ENCODE measurements at places on chromosomes 12 and 14.
A peak's percentile ranks its signal among the peaks of the same experiment; 100 is the strongest.

- no peak for DNase-seq
Observed at GRCh38 chr14:49688701-49689030, 652 bp upstream of the POLE2 start.

- DNase-seq: no peak
Observed at GRCh38 chr12:62732861-62733427, 202.0 kb downstream of the PPM1H start.

DNA sequence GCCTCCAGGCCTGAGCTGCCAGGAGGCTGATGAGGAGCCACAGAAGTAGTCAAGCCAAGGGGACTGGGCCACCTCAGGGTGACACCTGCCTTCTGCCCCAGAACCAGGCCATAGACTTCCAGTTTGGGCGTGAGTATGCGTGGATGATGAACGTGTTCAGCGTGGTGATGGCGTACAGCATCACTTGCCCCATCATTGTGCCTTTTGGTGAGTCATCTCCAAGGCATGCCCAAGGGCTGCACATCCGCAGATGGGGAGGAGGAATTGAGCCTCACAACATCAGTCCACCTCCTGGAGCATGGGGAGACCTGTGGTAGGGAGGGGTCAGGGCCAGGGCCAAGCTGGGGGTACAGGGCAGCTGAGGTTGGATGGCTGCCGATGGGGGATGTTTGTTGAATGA is 22.3 kb downstream of the NGB start:
- DNase-seq: no peak

GRCh38 chr12:93376436-93377251 is 1.1 kb upstream of the NUDT4 start:
- no peak for DNase-seq

DNA sequence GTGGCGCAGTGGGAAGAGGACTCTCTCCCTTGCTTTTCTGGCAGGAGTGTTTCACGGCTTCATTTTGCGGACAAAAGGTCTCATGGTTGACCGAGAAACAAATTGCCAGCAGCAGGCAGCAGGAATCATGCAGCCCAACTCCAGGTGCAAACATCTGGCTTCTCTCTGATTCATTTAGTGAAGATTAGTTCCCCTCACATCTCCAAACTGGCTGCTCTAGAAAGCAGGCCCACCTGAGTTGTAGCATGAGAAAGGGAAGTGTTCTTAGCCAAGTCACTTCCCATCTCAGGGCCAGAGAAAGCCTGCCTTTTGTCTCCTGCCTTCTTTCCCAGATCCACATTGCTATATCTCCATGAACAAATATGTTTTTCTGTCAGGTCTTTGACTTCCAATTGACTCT is 120.8 kb upstream of the CCDC196 start:
- DNase-seq: no peak

- no peak for DNase-seq
Observed at GRCh38 chr12:89210277-89210676, 142.0 kb downstream of the DUSP6 start.

GRCh38 chr12:123645878-123646277 is 12.2 kb downstream of the GTF2H3 start:
- DNase-seq: no peak

DNA sequence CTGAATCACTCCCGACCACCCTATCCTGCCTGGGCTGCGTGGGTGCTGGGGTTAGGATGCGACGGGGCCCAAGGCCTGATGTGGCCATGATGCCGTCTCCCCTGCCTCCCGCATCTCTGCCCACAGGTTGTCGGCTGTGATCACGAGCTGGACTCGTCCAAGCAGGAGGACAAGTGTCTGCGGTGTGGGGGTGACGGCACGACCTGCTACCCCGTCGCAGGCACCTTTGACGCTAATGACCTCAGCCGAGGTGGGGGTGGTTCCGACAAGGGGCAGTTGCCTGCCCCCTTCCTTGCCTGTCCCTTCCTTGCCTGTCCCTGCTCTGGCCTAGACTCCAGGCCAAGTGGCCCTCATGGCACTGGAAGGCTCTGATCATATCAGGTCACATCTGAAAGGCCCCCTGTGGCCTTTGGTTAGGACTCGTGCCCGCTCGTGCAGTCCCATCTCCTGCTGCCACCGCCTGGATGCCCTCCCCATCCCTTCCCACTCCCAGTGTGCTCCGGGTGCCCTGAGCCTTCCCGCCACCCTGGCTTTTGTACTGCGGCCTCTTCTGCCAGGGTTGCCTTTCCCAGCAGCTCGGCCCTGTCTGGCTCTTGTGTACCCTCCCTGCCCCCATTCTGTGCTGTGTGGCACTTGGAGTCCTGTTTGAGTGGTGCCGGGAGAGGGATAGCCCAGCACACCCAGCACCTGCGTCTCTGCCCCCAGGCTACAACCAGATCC is 13.6 kb downstream of the PAPLN start:
- no peak for DNase-seq

GRCh38 chr12:123164222-123164621 is 13.3 kb upstream of the PITPNM2 start:
- no peak for DNase-seq

DNA sequence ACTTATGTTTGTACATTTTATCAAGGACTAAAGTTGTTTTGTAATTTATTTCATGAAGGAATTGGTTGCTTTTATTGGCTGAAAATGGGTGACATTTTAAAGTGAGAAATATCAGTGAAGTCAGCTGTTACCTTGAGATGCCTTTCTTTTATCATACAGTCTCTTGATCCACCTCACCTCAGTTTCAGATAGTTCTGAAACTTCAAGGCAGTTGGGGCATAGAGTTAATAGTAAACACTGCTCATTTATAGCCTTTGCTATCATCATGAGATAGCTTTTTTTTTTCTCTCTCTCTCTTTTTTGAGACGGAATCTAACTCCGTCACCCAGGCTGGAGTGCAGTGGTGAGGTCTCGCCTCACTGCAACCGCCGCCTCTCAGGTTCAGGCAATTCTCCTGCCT is 76.7 kb downstream of the MON2 start:
- no peak for DNase-seq

DNA sequence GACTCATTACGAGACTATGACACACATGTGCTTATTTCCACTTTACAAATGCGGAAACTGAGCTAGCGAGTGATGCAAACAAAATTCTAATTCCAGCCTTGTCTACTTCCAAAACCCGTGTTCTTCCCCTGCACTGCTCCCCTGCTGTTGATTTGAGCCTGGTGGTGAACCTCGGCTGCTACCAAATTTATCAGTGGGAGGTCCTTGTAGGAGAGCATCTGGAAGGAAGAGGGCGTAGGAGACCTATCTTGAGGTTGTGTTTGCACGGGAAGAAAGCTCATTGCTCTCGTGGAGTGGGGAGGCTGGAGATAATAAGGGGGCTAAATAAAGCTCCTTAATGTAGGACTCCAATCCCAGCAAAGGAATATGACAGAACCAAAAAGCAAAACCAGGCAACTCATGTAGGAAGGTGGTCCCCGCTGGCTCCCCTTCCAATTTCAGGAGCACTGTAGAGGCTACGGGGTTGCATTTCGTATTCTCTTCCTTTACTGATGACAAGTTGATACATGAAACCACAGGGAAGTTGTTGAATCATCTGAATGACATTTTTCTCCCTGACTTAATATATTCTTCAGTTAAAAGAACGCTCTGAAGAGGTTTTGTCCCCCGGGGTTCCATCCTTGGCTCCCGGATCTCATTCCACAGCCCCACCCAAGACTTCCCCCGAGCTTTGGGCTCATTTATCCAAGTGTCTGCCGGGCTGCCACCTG is 52.6 kb downstream of the FZD10 start:
- no peak for DNase-seq

- DNase-seq: no peak
Observed at GRCh38 chr12:68109444-68110217, 49.9 kb downstream of the IFNG start.

GRCh38 chr12:75747572-75748021 is 236.2 kb upstream of the KRR1 start:
- no peak for DNase-seq

GRCh38 chr14:103543721-103544387 is 14.9 kb downstream of the TRMT61A start:
- DNase-seq: no peak

GRCh38 chr12:66217342-66217917 is 28.4 kb downstream of the IRAK3 start:
- no peak for DNase-seq

DNA sequence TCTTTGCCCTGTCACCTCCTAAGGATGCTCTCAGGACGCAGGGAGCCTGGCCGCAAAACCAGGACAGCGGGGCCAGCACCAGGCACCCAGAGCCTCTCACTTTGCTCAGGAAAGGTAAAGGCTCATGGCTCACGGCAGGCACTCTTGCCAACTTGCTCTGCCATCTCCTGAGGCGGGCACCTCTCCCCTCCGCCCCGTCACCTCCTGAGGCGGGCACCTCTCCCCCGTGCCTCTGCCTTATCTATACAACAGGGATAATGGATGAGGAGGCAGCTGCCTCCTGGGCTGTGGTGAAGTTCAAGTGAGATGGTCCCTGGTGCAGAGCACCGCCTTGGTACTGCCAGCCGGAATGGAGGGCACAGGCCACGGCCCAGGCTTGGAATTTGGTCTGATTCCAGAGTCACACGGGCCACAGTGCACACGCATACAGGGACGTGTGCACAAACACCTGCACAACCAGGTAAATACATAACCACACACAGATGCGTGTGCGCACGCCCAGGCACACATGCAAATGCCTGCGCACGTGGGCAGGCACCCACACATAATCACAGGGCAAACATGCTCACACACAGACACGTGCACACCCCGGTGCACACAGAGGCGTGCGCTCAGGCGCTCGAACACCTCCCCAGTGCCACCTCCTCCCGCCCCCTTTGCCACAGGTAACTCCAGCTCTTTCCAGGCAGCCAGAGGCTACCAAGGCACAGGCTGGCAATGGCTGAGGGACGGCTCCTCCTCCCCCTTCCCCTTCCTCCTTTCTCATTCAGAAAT is 11.6 kb downstream of the DEGS2 start:
- no peak for DNase-seq

DNA sequence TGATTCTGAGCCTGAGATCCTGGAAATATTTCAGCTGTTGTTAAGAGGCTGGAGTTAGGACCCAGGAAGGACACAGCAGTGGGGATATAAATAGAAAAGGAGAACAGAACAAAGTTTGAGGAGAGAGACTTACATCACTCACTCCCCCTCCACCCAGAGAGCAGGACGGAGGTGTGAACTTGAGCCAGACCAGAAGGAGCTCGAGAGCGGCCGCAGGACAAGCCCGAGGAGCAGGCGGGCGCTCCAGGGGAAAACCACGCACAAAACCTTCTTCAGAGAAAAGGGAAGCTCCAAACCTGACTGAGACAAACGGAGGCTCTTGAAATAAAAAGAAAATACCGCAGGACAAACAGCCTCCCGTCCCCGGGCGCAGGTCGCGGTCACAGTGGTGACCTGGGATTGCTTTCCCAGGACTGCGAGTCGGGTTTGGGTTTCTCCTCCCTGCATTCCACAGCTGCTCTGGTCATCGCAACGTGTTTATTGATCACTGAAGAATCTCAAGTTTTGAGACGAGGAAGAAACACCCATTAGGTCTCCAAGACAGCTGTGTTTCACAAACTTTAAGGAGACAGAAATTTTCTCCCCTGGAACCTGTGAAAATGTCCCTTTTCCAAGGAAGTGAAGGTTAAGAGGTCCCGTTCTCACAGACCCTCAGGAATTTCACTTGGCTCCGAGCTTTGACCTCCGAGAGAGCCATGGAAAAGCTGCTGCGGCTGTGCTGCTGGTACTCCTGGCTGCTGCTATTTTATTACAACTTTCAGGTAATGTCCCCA is at the start of gene ADGRD1:
TSS of gene ADGRD1 (plus strand) at position 137 of the 773 bp plus-strand sequence. CDS start at position 696, 559 bp downstream.
- DNase-seq: no peak

GRCh38 chr12:130719263-130719859 is 3.3 kb upstream of the RIMBP2 start:
- no peak for DNase-seq

GRCh38 chr14:36506732-36507614 is 13.1 kb downstream of the NKX2-1 start:
- no peak for DNase-seq

GRCh38 chr12:124745891-124746570 is 117.6 kb downstream of the SCARB1 start:
- DNase-seq: peak; percentile 30

GRCh38 chr12:51218607-51219161 is 822 bp upstream of the POU6F1 start:
- DNase-seq: no peak

- DNase-seq: no peak
Observed at GRCh38 chr12:69099201-69099837, 140.1 kb upstream of the CPSF6 start.

DNA sequence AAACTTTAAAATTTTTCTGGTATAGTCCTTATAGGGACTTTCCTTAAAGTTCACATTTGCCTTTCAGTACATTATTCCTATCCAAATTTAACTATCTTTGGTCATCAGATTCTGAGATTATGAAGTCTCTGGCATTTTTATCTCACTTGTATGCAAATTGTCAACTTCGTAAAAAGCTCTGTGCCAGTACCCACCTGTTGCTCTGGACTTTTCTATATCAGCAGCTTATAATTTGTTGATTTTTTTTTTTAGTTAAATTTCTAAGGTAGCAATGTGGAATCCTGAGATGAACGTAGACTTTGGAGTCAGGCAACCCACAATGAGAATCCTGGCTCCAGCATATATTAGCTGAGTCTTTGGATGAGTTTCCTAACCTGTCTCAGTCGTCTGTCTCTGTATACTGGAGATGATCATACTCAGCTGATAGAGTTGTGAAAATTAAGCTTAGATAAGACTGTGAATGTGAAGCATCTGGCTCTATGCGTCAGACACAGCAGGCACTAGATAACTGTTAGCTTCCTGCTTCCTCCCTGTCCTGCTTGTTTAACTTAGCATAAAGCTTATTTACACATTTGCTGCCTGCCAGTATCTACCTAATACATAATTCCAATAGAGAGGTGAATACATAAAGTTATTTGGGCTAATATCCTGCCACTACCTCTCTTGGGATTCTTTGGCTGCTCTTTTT is 59.8 kb downstream of the MARK3 start:
- no peak for DNase-seq

GRCh38 chr12:91105807-91106206 is 5.5 kb downstream of the LUM start:
- DNase-seq: no peak

GRCh38 chr14:93974833-93975232 is 1.5 kb downstream of the ASB2 start:
- no peak for DNase-seq

- no peak for DNase-seq
Observed at GRCh38 chr12:79067977-79068376, 203.4 kb downstream of the SYT1 start.

DNA sequence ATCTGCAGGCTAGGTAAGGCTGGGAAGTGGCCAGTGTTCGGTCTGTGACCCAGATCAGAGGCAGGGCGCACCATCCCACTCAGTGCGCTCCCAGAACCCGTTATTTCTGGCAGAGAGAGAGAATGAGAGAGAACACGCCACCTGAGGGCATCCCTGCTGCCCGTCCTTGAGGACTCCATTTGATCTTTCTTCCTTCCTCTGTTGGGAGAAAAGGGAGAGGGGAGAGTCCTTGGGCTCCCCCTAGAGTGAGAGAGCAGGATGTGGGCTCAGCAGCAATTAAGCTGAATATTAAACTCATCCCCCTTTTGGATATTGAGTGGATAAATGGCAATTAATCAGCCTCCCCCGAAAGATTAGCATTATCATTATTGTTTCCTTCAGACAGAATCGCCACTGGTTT is 70.6 kb downstream of the IFT43 start:
- DNase-seq: no peak
